H9 (cell line): ENCODE measurements at places on chromosomes 5 and 9. TPM values are rescaled to one million over a fixed set of nuclear protein-coding genes. Genes with fewer than 3 reads are reported as not detected.

DNA sequence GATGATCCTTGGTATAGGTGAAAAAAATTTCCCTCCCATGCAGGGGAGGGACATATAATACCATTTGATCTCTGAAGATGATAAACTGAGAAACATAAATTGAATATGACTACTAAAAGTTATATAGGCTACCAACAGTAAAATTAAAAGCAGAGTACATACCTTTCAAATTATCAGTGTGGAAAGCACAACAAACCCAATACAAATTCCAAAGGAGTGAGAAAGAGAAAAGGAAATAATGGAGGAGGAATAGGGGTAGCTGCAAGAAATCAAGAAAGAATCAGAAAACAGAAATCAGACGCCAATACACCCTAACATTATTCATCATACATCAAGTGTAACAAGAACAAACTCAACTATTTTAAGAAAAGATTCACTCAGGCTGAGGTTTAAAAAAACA, 17.7 kb downstream of the GNAQ start:
- DNase-seq, result no peak

DNA sequence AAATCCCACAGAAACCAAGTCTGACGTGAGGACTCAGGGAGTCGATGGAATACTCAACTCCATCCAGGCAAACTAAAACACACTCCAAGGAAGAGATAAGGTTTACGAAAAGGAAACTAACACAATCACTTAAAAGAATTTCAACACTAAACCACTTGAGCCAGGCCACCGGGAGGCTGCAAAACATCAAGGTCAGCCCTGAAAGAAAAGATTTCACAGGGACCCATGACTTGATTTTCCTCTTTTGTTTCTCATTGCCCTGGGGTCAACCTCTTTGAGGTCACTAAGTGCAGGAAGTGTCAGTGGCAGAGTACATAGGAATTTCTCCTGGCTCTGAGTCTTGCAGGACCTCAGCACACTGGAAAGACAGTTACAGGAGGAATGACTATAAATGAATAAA, 77.8 kb upstream of the TARS1 start:
- DNase-seq, result peak; percentile 31

DNA sequence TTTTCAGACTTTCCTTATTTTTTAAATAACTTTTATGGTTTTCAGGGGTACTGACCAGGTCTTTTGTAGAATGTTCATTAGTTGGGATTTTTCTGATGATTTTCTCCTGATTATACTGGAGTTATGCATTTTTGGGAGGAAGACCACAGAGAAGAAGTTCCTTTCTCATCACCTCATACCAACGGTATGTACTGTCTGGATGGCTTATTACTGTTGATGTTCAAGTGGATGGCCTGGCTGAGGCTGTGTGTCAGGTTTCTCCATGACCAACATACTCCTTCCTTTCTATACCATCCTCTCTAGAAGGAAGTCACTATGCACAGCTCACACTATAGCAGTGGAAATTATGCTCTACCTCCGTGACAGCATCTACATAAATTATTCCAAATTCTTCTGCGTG, 71.1 kb upstream of the NR3C1 start:
- no peak for DNase-seq

GRCh38 chr5:79503794-79504495, 10.0 kb downstream of the HOMER1 start:
- no peak for DNase-seq

DNA sequence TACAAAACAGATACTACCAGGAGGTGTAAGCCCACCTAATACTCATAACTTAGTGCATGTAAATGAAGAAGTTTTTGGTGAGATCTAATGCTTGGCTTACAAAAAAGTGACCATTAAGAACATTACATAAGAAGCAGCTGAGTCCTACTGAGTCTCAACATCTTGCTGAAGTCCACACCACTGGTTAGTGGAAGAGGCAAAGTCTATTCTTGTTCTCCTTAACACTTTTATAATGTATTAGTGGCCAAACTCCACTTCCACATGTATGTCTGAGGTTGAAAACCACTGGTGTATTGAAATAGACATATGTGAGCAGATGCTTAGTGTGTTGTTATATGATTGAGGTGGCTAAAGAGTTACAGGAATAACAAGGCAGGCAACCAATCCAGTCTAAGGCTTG, 18.9 kb upstream of the GDA start:
- no peak for DNase-seq

GRCh38 chr5:105726093-105726492, 1944.6 kb downstream of the EFNA5 start:
- DNase-seq, result no peak

GRCh38 chr5:7871653-7872052, 2.7 kb downstream of the MTRR start:
- DNase-seq, result no peak

DNA sequence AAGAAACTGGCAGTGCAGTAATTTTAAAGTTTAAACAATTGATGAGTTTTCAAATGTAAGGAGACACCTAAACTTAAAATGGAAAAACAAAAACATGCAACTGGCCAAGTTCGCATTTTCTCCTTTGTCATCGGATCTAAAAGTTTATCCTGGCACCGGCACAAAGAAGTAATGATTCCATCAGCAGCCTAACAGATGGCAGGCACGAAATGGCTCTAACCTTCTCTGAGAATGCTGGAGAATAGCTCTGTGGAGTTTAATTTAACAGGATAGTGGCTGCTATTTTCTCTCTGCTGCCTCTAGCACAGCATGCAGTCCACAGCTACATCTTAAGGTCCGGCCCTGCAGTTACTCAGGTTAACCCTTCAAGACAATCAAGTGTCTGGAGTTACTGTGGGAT, 82.2 kb downstream of the PRELID2 start:
- DNase-seq, result no peak

DNA sequence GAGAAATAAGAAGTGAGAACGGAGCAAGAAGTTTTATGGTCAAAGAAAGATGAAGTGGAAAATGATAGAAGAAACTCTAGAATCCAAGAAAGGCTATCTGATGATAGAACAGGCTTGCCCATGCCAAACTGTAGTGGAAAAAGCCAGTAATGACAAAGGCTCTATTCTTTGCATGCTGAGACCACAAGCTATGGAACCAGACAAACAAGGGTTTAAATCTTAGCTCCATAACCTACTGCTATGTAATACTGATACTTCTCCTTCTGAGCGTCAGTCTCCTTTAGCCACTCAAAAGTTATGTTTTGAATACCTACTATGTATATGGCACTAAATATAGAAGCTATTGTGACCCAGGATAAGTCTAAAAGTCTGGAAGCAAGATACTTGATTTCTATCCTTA, 51.2 kb upstream of the TRIM32 start:
- DNase-seq, result no peak

- DNase-seq, result no peak
Measured at GRCh38 chr9:112764344-112764743, 13.8 kb downstream of the SNX30 start.

GRCh38 chr5:117982691-117983090, 1005.7 kb downstream of the DTWD2 start:
- peak; percentile 50 for DNase-seq

DNA sequence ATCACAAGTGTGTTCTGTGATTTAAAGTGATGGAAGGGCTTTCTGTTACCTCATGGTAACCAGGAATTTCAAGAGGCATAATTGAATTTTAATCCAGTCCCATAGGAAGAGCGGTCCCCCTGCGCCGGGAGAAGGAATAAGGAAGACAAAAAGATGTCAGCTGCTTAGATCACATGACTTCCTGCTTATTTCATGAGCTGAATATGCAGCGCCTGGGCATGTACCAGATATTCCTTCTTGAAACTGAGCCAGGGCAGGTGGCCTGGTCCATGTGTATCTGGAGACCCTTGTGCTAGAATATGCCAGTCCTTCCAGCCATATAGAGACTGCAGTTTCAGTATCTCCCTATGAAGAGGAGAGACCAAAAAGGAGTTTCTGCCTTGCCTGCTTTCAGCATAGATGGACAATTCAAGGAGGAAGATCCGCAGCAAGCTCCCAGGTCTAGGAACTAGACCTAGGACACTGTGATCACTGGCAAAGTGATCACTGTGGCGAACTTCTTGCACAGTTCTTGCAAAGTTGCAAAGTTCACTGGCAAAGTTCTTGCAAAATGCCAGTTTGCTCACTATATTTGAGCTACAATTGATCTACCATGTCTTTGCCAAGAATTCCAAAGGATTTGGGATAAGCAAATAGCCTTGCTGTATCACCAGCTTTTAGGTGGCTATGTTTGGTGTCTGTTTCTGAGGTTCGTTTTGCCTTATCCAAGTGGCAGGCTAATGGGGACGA, 102.9 kb upstream of the PHYKPL start:
- DNase-seq, result no peak

DNA sequence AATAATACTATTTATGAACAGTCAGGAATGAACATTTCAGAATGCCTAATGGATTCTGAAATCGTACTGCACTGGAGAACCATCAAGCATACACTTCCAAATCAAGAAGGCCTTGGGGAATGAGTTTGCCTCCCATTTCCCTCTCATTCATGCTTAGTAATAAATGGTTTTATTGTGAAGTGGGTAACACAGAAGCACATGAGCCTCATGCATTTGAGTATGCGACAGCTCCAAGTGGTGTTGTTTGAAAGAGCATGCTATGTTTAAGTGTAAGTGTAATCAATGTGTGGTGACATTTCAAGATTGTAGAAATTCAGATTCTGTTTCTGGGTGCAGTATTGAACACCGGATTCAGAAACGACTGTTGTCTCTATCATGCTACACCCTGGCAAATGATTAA, 60.0 kb downstream of the SGCD start:
- DNase-seq, result no peak

- DNase-seq, result no peak
Measured at GRCh38 chr9:35374436-35374835, 115.5 kb upstream of the RUSC2 start.

DNA sequence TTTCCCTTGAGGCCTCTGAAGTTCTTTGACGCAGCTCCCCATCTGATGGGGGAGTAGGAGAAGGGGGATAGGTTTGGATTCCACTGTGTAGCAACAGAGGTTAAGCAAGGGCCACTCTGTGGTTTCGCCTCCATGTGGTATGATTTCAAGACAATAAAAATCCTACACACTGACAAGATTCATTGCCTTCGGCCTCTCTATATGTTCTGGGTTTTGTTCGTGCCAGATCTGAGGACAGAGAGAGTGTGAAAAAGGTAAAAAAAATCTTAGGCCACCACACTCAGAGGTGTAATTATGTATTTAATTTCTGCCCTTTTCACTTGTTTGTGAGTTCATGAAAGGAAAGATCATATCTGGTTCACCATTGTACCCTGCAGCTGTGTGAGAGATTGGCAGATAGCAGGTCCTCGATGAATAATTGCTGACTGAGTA, 715.2 kb upstream of the ZNF608 start:
- DNase-seq, result no peak

- no peak for DNase-seq
Measured at GRCh38 chr9:95762322-95762721, 113.2 kb upstream of the ERCC6L2 start.

GRCh38 chr9:136926749-136927148, 17.8 kb downstream of the FBXW5 start:
- peak; percentile 18 for DNase-seq

- DNase-seq, result no peak
Measured at GRCh38 chr5:38134810-38135209, 123.5 kb upstream of the EGFLAM start.

- no peak for DNase-seq
Measured at GRCh38 chr5:159923008-159923407, 6.7 kb downstream of the ADRA1B start.

GRCh38 chr5:116444373-116445295, 130.0 kb downstream of the SEMA6A start:
- no peak for DNase-seq

DNA sequence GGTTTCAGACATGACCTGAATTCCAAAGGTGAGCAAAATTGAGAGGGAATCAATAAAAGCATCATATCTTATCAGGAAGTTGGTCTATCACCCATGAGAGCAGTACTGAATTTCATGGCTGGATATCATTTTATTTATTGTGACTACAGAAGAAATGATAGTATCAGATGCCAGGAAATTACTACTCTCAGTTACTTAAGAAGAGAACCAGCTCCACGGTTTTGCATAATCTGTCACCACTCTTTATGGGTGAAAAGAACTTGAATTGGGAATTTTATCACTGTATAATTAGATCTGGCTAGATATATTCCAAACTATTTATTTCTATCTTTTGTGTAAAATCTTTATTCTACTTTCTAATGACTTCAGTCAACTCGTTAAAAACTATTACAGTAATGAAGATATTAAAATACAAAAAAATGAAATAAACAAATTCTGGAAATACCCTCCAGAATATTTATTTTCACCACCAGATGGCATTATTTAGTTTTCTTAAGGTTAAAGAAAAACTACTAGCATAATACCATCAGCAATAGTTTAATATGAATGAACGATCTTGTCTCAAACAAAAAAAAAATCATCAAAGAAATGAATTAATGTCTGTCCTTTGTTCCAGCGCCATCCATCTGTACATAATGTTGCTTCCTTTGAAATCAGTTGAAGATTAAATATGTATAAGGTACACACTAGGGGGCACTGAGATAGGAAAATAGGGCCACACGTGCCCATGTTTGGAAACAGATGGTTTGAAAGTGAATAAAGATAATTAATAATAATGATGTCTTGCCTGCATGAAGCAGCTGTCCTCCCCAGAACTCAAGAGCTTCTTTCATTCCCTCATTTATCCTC, 84.7 kb upstream of the SLCO6A1 start:
- DNase-seq, result no peak

DNA sequence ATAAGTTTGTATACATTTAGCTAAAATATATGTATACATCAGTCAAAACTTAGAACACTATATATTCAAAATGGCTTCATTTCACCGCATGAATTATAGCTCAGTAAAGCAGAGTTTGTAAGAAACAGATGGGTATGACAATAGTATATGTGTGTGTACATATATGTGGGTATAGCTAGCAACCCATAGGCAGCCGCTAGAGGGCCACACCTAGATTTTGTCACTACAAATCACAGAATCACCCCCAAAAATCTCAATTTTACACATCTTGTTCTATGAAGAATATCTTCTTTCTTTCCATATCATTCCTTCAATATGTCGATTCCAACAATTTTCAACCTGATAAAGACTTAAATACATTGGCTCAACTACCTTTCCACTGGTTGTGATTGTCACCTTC, 357.8 kb upstream of the CCNG1 start:
- DNase-seq, result no peak

GRCh38 chr5:60852940-60853339, 8.9 kb upstream of the ELOVL7 start:
- DNase-seq, result no peak

- no peak for DNase-seq
Measured at GRCh38 chr9:123745451-123745850, 184.5 kb downstream of the DENND1A start.

GRCh38 chr9:134391319-134392231, 65.3 kb downstream of the RXRA start:
- no peak for DNase-seq

Gene SPATA31C1
- 0.15 TPM in 2 replicates for total RNA-seq

Gene PCDHB4
- total RNA-seq, result 1.3 and 1.6 TPM in 2 replicates

Gene TYRP1
- 0.18 TPM in 1 of 2 replicates, not detected in the other for total RNA-seq

Gene PLAC8L1
- total RNA-seq, result 0.52 and 0.64 TPM in 2 replicates

Gene SLC6A19
- not detected in 2 replicates for total RNA-seq

Gene PCDH12
- total RNA-seq, result not detected in 2 replicates

Gene IL13
- total RNA-seq, result not detected in 2 replicates

Gene GMCL2
- total RNA-seq, result not detected in 2 replicates

Gene ZFP62
- 16.2 and 19.6 TPM in 2 replicates for total RNA-seq

Gene ZSWIM6
- total RNA-seq, result 11.0 and 11.5 TPM in 2 replicates

Gene ENHO
- 11.3 and 14.5 TPM in 2 replicates for total RNA-seq

Gene CPLANE1
- 6.8 and 11.6 TPM in 2 replicates for total RNA-seq

Gene NR2F1-AS1
- total RNA-seq, result 1.7 and 1.9 TPM in 2 replicates
